Karpas-422 (cell line): ENCODE measurements at places on chromosomes 1 and 21.

DNA sequence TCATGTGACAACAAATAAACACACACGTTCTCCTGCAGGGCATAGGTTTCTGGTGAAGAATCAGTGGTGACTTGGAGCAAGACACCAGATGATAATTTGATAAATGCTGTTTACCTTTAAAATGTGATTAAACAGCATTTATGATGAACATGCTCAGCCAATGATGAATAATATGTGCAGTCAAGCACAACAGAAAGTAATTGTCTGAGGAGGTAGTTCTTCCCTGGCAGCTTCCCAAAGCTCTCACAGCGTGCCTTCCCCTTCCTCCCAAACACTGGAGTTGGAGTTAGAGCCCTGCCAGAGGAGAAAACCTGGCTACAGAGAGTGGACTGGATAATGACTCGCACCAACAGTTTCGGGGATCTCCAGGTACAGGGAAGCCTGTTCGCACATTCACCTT lies 463.5 kb downstream of the SMYD3 start:
- DNase-seq, result no peak

GRCh38 chr1:206985162-206985749 lies 15.0 kb upstream of the FCAMR start:
- no peak for DNase-seq

DNA sequence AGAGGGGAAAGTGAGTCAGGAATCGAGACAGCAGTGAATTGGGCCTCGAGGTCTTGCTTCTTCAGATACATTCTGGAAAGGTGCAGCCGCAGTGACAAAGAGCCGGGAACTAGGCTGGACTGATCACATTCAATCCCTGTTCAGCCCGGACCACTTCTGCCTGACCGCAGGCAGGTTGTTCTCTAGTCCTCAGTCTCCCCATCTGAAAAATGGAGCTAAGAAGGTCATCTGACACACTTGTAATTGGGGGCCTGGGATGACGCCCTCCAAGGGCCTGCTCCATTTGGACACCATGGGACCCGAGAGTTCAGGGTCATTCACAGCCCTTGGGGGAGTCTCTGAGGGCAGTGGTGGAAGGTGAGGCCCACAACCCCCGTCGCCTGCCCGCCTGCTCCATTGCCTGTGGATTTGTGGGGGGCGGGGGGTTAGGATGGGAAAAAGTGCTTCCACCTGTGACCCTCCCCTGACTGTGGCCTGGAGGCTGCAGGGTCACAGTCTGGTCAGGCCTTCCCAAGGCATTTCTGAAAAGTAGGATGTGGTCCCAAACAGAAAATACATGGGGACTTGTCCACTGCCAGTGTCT lies 87.9 kb upstream of the CSF3R start:
- DNase-seq, result no peak

- DNase-seq, result no peak
These were observed 50.2 kb upstream of the SCCPDH start for GRCh38 chr1:246674049-246674448.

- no peak for DNase-seq
These were observed 12.7 kb downstream of the LORICRIN start for GRCh38 chr1:153272186-153272585.

GRCh38 chr1:204836856-204837255 lies 33.8 kb upstream of the NFASC start:
- no peak for DNase-seq

DNA sequence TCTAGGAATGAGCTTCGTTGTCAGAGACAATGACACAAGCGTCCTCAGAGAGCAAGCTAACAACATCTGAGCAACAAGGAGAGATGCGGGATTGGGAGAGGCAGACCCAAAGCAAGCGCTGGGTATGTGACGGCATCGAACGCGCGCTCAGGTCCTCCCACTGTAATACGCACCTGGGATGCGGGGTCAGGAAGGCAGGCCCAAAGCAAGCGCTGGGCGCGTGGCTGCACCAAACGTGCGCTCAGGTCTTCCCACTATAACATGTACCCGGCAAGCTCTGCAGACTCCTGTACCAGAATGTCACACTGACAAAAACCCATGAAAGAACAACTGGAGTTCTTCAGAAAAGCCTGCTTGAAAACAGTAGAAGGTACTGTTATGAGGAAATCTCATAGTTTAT lies 653.8 kb downstream of the SMYD3 start:
- no peak for DNase-seq

- DNase-seq, result no peak
These were observed 14.3 kb downstream of the NHLH2 start for GRCh38 chr1:115826628-115827027.

DNA sequence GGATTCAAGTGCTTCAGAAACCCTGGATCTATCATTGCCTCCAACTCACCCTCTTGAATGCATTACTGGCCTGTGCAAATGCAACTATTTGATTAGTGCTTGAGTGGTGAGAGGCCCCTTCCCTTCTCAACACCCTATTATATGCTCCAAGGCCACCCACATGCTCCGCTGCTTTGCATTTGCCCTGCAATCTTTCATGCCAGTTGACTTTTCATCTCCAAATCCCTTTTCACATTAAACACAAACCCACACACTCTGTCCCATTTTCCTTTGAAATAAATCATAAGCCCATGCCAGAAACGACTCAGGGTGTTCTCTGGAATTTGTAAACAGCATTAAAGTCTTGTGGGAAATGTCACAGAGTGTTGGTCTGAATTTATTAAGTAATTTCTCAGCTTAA lies 78.9 kb upstream of the CTTNBP2NL start:
- no peak for DNase-seq

DNA sequence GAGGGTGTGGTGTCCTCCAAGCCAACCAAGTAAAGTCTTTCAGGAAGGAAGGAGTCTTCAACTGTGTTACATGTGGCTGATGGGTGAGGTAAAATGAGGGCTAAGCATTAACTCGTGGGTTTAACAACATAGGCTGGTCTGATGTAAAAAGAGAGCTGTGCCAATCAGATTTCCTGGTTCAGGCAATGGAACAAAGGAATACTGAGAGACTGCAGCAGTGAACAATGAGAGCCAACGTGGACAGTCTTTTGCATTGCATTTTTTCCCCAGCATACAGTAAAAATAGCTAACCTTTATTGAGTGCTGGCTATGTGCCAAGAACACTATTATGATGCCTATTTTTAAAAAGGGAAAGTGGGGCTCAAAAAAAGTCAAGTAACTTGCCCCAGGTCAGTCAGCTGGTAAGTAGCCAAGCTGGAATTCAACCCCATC lies 31.1 kb downstream of the DLGAP3 start:
- DNase-seq, result peak; percentile 82

GRCh38 chr21:28240586-28240985 lies 752.1 kb downstream of the LTN1 start:
- DNase-seq, result no peak

GRCh38 chr1:43982808-43983207 lies 3.8 kb downstream of the B4GALT2 start:
- DNase-seq, result no peak

GRCh38 chr1:49234988-49235387 lies 458.3 kb upstream of the BEND5 start:
- DNase-seq, result no peak

DNA sequence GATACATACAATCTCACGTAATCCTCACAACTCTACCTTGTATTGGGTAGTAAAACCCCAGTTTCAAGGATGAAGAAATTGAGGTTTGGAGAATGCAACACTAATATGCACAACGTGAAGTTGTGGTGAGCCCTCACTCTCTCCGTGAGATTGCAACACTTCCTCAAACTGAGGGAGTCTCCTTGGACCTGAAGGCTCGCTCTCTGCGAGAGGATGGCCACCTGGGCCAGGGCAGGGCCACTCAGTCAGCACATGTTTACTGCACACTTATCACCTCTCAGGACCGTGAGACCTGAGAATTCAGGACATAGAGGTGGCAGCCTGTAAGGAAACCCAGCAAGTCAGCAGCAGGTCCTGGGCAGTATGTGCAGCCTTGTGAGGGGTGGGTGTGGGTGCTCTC lies 8.7 kb downstream of the SH3BP5L start:
- DNase-seq, result no peak

- no peak for DNase-seq
These were observed 14.0 kb upstream of the TBX15 start for GRCh38 chr1:119002028-119002686.

DNA sequence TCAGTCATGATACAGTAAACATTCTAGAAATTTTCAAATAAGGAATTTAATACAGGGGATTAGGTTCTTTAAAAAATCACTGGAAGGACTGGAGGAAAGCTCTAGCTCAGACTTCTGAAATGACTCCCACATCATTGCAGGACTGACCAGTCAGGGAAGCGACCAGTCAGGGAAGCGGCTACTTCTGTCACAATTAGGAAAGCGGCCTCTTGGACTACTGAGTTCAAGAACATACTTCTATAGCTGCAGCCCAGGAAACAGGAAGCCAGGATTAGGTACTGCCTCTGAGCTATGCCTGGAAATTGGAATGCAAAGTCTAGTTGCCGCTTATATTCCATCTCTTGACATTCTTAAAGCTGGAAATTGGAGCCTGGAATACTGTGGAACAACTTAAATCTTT lies 45.5 kb downstream of the USP25 start:
- no peak for DNase-seq
